ENCODE measurements at places on chromosomes 5 and 9.

DNA sequence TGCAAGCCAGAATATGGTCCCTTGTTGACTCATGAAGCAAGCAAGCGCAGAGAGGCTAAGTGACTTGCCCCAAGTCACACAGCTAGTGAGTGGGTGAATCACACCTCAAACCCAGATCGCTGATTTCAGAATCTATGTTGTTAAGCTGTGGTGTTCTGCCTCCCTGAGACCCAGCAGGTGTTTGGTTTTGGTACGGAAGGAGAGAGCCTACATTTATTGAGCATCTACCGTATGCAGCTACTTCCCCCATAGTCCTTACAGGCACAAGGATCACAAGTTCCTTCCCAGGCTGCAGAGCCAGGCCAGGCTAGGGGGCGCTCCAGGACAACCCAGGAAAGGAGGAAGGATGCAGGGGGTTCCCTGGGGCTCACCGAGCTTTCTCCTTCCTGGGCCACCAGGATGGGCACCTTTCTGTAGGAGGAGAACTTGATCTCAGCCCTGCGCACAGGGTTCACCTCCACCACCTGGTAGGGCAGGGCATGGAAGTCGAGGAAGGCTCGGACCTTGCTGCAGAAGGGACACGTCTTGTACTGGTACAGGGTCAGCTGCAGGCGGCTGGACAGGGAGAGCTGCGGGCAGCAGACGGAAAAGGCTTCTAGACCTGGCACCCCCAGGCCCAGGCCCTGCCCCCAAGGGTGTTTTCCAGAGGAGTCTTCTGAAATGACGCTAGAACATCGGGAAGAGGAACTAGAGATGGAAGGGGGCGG is 2.5 kb downstream of the PTGES2 start:
- no peak for DNase-seq

- peak; percentile 37 for DNase-seq
Measured at GRCh38 chr9:136245219-136246150, at the start of gene QSOX2. Gene QSOX2 (minus strand): TSS chr9:136245812. CDS start chr9:136245803, 9 bp downstream.

- DNase-seq, result no peak
Measured at GRCh38 chr5:38494763-38495162, 61.7 kb downstream of the LIFR start.

- no peak for DNase-seq
Measured at GRCh38 chr5:115435065-115435777, 109.4 kb downstream of the FEM1C start.

DNA sequence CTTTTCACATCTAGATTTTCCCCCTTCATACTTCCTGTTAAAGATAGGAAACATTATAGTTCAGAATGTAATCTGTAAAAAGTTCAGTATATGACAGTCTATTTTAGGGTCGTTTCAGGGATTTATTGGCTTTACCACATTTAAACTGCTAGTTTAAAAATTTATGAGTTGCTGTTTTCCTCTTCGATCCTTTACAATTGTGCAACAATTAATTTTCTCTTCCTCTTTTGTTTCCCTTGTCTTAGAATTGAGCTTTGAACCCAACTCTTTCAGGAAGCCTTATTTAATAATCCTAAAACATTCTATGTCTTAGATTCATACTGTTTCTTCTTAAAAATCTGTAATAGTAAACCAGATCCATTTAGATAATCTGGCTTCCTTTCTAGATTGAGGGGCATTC is 16.4 kb downstream of the ZSWIM6 start:
- DNase-seq, result no peak

GRCh38 chr9:91775011-91775707 is 174.9 kb downstream of the ROR2 start:
- no peak for DNase-seq

GRCh38 chr5:40823459-40823858 is 11.6 kb downstream of the RPL37 start:
- DNase-seq, result no peak

DNA sequence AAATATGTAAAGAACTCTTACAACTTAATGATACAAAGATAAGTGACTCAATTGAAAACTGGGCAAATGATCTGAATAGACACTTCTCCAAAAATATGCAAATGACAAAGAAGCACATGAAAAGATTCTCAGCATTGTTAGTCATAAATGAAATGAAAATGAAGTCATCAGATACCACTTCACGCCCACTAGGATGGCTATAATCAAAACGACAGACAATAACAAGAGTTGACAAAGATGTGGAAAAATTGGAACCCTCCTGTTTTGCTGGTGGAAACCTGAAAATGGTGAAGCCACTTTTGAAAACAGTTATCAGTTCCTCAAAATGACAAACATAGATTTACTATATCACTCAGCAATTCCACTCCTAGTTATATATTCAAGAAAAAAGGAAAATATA is 7.9 kb upstream of the SYK start:
- DNase-seq, result no peak

- no peak for DNase-seq
Measured at GRCh38 chr5:95923918-95924544, 37.6 kb downstream of the ELL2 start.

DNA sequence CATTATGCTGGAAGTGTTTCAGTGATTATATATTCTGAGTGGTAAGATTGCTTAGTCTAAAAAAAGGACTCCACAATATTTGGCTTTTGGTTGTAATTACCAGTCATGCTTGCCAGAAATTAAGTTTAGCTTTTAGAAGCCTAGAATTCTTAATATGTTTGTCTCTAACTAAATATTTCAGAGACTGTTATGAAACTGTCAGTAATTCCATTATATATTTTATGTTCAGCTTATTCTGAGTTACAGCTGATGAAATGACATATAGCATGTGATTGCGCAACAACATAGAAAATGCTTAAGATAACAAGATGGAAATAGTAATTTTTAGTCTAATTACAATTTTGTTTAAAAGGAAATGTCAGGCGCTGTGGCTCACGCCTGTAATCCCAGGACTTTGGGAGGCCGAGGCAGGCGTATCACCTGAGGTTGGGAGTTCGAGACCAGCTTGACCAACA is 44.2 kb downstream of the KIAA1958 start:
- no peak for DNase-seq

DNA sequence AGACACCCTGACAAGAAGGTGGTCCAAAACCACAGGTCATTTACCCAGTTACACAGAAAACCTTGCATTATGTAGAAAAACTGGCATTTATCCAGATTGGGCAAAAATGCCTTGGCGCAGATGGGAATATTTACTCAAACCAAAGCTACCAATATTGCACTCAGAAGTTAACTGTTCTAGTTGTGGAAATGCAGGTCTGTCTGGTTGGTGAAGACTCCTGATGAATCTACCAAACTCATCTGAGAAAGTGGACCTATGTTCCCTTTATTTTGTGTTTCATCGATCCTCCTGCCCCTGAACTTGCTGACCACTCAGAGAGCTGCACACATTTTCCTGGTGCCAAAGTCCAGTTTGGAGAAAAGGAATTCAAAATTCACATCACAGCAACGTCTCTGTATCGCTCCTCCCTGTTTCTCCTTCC is 85.2 kb upstream of the ALDH1A1 start:
- no peak for DNase-seq

GRCh38 chr9:91820949-91821880 is 128.8 kb downstream of the ROR2 start:
- no peak for DNase-seq

DNA sequence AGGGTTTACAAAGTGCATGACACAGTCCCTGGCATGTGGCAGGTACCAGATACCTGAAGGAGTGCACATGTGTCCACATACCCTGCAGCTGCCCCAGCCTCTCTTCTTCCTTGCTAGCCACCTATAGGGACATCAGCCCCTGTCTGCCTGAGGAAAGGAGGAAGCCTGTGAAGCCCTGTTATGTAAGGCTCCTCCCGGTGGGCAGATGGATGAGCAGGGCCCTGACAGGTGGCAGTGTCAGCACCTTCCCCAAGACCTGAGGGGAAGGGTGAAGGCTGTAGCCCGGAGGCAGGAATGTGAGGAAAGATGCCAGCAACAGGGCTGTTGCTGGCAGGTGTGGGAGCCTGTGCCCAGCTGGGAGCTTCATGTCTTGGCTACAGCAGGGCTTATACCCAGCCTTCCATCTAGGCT is 21.7 kb downstream of the TCF7 start:
- no peak for DNase-seq

DNA sequence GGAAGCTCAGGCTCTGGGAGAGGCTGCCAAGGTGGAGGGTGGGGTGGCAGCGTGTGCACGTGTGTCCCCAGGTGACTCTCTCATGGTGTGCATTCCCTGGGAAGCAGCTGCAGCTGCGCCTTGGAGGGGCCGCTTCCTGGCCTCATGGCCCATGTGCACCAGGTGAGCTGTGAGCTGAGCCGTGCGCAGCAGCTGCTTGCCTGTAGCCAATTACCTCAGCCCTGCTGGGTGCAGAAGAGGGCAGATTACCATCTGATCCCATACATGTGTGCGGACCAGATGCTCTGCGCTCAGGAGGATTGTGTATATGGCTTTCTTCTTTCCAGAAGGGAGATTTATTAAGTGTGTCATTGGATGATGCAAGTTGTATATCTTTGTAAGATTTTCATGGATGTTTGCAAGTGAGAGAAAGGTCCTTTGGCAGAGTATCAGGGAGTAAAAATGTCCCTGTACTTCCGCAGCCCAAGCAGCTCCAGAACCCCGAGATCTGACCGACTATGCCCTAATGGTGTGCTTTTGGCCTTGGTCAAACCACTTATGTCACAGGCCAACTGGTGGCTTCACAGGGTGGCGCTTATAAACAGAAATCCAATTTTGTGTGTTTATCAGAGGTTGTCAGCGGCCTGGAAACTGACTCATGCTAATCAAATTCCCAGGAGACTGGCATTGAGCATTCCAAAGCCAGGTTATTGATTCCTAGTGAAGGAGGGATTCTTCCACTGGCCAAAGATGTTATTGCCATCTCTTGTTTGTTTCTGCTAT is 229.3 kb downstream of the GOLPH3 start:
- no peak for DNase-seq

DNA sequence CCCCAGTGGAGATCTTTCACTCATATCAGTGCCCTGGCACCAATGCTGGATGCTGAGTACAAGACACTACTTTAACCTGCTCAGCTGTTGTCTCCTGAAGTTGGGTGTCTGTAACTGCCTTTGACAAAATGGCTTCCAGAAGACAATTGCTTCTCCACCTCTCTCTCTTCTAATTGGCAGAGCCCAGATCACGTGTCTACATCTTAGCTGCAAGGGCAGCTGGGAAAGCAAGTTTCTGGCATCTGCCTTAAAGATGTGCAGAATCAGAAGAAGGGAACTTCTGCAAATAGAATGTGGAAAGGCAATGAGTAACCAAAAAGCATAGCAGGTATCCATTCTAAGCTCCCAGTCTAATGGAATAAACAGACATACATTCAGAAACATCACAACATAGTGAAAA is 81.1 kb downstream of the PDZD2 start:
- DNase-seq, result no peak

DNA sequence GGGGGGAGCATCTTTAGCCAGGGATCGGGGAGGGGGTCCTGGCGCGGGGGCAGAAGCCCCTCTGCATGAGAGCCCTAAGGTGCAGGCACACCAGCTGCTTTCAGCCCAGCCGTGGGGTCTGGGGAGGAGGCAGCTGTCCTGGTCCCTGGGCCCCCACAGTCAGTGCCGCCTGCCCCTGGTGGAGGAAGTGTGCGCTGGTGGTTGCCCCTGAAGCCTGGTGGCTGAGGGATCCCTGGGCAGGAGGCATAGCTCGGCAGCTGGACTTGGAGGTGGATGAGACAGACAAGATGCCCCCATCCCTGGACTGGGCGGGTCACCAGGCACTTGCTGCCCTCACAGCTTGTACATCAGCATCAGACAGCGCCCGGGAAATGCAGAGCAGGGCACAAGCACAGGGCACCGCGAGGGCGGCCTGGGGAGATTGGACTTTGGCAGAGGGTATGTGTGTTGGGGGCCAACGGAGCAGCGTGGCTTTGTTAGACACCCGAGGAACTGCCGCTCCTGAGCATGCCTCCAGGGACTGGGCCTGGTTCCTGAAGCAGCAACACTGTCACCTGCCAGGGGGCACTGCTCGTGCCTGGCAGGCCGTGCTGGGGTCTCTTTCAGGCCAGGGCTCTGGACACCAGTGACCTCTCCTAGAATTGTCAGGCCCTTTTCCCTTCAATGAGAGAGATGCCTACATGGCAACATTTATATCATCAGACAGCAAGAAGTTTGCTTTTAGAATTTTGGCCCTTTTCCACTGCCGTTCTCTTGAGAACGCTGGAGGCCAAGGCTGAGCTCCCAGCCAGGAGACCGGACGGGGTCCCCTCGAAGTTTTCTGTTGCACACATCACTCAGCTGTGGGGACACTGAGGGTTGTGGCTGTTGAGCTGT is 41.9 kb upstream of the CTSL start:
- DNase-seq, result no peak

GRCh38 chr5:67303356-67303755 is 106.8 kb upstream of the CD180 start:
- DNase-seq, result no peak

GRCh38 chr5:6140219-6140618 is 238.1 kb downstream of the MED10 start:
- DNase-seq, result no peak

- no peak for DNase-seq
Measured at GRCh38 chr5:79983618-79984017, 7.4 kb downstream of the MTX3 start.

GRCh38 chr5:586751-587285 is 25.3 kb upstream of the CEP72 start:
- DNase-seq, result no peak

GRCh38 chr5:139740138-139740991 is 55.2 kb upstream of the PSD2 start:
- DNase-seq, result no peak

DNA sequence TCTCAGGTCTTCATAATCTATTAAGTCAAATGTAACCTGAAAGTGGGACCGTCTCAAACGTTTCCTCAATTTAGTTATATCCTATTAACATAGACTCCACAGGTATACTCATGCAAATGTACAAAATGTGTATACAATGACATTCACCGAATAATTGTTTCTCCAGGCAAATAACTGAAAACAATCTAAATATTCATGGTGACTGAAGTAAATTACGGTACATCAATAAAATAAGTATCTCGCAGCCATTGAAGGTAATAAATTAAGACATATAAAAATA is 482 bp downstream of the IARS1 start:
- no peak for DNase-seq

DNA sequence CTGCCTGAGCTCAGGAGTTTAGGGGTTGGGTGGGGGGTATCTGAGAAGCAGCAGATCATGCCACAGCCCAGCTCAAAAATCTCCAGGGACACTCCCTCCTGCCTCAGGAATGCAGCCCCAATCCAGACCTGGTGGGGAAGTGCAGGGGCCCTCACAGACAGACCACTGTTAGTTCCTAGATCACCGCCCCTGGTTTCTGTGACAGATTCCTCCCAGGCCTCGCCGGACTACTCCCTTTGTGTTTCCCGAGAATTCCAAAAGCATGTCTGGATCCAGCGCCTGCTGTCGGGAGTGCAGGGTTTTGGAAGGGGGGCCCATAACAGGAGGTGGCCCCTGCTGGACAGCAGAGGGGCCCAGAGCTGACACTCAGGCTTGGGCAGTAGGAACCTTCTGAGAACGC is 74.5 kb downstream of the CTSL start:
- no peak for DNase-seq

DNA sequence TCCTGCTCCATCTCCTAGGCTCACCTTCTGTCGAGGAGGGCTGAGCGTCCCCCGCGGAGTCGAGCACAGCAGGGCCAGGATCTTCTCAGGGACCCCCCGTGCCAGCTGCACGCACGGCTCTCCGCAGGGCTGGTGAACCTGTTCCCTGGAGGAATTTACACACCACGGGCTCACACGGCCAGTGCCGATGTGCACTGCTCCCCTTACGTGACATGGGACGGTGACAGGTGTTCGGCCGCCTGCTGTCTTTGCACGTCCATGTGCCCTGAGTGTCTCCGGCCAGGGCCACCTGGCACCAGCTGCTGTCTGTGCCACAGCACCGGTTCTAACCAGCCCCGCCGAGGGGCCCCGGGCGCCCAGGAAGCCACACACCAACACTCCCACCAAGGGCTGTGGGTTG is 8.7 kb upstream of the AGPAT2 start:
- DNase-seq, result no peak

Data from astrocyte of the cerebellum (primary cell).